ENCODE measurements at places on chromosomes 2 and 18.

GRCh38 chr2:162629085-162629484 lies 209.5 kb downstream of the KCNH7 start:
- no peak for DNase-seq

- no peak for DNase-seq
Observed at GRCh38 chr2:9178904-9179571, 27.6 kb upstream of the ASAP2 start.

GRCh38 chr2:151611351-151611750 lies 122.9 kb downstream of the NEB start:
- DNase-seq, result no peak

DNA sequence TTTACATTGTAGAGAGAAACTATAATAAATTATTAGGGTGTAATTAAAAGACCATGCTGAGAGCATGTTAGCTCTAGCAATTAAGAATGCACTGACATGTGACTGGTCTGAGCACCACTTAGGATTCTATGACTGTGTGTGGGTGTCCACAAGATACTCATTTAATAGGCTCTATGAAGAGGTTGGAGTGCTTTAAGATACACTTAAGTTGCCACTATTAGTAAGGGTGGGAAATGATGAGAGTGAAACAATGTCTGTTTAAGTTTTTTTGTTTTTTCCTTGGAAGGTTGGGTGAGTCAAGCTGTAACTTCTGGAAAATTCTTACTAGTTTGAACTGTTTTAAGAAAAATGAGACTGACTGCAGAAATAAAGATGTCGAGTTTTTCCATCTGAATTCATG lies 1.8 kb upstream of the FAP start:
- DNase-seq, result no peak

DNA sequence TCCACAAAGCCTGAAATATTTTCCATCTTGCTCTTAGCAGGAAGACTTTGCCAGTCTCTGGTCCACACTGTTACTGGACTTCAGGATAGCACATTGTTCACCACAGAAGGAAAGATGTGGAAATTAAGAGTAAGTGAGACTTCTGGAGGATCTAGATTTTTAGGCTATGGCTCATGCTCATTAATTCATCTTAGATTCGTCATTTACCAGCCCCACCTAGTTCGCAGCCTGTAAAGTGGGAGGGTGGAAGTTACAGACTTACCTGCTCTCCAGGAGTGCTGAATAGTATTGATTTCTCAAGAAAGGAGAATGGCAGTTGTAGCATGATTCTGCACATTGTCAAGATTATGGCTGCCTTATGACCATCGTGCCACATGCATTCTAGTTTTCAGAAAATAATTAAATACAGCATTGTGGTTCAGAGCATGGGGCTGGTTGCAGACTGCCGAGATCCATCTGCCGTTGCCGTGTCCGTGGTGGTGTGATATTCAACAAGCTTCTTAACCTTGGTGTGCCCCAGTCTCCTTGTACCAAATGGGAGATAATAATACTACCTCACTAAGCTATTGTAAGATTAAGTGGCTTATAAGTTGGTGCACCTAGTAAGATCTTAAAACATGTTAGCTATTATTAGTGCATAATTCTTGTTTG lies 56.8 kb downstream of the RNF144A start:
- DNase-seq, result no peak

DNA sequence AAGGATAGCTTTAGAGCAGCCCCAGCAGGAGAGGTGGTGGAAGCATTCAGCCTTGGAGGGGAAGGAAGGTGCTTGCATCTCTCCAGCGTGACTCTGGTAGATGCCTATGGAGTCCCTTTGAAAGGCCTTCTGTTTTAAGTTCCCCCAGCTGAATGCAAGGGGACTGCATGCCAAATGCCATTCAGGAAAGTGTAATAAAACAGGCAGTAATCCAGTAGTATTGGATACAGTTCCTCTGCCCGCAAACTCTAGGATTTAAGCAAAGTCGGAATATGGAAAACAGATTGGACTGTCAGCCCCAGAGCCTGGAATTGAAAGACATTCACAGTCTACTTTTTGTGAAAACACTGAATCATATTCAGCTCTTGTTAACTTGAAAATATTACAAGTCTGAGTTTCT lies 125.2 kb upstream of the GAREM1 start:
- DNase-seq, result no peak

DNA sequence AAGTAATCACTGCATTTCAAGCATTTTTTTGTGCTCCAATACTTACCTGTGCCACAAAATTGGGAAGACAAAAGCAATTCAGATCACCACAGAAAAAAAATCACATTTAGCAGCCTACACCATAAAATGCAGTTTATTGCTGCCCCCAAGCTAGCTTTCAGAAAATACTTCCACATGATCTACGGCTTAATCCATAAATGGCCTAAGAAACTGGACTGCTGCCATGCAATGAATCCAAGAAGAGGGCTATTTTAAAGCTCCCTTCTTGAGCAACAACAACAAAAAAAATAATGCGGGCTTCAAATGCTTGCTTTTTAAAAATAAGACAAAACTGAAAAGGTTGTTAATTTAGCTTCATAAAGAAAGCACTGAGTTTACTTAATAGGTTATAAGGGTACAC lies 272.3 kb downstream of the RAD51AP2 start:
- no peak for DNase-seq

GRCh38 chr18:75478996-75479880 lies 51.7 kb upstream of the SMIM21 start:
- DNase-seq, result no peak

DNA sequence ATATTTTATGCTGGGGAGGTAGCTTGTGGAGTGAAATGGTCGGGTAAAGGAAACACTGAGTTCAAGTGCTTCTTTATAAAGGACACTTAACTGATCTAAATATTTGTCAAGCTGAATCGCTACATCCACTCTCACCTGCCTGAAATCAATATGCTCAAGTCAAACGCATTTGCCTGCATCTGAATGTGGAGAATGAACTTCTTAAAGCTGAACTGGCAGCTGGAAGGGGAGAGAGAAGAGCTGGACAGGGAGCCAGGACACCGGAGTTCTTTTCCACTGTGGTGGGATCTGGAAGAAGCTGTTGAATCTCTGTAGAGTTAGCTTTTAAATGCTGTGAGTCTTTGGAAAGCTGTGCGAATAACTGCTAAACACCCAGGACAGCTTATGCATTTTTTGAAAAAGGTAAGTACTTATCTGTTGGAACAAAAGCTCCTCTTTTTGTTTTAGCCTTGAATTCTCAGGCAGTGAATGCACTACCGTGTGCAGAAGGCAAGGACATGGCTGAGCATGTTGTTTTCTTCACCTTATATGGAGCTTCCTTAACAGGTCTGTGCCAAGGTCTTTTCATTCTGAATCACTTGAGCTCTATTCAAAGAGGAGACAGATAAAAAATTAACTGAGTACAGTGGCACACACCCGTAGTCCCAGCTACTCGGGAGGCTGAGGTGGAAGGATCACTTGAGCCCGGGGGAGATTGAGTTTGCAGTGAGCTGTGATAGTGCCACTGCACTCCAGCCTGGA lies 74.2 kb upstream of the KLF7 start:
- DNase-seq, result no peak

DNA sequence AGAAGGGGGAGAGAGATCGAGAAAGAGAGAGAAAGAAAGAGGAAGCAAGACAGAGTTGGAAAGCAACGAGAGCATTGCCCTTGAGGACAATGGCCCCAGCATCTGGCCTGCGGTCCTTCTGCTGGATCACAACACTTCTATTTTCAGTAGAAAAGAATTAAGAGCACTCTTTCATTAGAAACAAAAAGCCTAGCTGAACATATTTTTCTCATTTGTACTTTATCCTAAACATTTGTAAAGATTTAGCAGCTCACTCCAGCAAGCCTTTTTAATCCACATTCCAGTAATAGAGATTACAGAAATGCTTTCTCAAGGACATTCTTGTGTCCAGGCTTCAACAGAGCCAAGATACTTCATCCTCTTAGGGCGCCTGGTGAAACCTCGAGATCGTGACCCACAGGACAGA lies 31.6 kb upstream of the AFF3 start:
- no peak for DNase-seq

- DNase-seq, result no peak
Observed at GRCh38 chr2:85376291-85377065, 21.9 kb downstream of the ELMOD3 start.

DNA sequence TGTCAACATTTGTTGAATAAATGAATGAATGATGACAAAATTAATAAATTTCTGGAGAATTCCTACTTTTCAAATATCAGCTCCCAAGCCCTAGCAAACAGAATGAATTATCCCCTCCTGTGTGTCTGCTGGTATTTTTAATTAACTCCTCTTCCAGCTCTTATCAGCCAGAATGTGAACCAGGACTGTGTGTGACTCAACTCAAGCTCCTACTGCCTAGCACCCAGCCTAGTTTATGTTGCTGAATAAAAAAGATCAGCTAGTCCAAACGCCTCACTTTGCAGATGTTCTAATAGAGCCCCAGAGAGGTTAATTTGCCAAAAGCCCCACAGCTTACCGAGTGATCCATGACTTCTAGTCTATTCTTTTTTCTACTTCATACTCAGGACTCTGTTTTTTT lies 50.3 kb downstream of the RABL2A start:
- DNase-seq, result no peak

- no peak for DNase-seq
Observed at GRCh38 chr2:104864280-104865095, 10.6 kb downstream of the POU3F3 start.

DNA sequence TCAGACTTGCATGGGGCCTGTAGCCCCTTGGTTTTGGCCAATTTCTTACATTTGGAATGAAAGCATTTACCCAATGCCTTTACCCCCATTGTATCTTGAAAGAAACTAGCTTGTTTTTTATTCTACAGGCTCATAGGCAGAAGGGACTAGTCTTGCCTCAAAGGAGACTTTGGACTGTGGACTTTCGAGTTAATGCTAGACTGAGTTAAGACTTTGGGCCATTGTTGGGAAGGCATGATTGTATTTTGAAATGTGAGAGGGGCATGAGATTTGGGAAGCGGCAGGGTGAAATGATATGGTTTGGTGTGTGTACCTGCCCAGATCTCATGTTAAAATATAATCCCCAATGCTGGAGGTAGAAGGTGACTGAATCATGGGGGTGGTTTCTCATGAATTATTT lies 13.4 kb upstream of the WDR75 start:
- no peak for DNase-seq

DNA sequence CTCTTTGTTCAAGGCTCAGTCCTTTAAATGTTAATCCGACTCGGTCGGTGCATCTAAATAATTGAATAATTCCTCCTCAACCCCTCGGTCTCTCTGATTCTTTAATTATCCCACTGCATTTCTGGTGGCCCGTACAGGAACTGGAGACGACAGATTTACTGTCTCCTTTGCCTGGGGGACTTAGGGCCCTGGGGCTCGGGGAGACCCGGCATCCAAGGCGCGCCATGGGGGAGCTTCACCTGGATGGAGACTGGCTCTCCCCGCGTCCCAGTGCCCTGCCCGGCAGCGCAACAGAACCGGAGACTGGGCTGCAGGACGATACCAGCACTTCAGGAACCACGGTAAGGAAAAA lies 47.7 kb upstream of the SELENOI start:
- no peak for DNase-seq

- no peak for DNase-seq
Observed at GRCh38 chr2:6877402-6878304, at the start of gene RSAD2. Gene RSAD2, plus strand, starts transcription at chr2:6877777. Its CDS starts 24 bp downstream, at chr2:6877801.
